Activated CD4-positive, alpha-beta memory T cell treated with anti-CD3 and anti-CD28 coated beads for 36 hours (primary cell): ENCODE measurements at places on chromosomes 2 and 18. TPM values are rescaled to one million over a fixed set of nuclear protein-coding genes. Genes with fewer than 3 reads are reported as not detected.

Gene C2orf80
- total RNA-seq: not detected

Gene HOXD13
- total RNA-seq: not detected

Gene ACVR2A
- total RNA-seq: 3.5 TPM

Gene INHBB
- total RNA-seq: not detected

Gene UGT1A6
- not detected for total RNA-seq

Gene ANKRD62
- not detected for total RNA-seq

Gene THADA
- 46.6 TPM for total RNA-seq

Gene AGPS
- total RNA-seq: 53.0 TPM

Gene GCKR
- total RNA-seq: not detected

Gene GPBAR1
- 0.19 TPM for total RNA-seq

Gene ARHGAP15
- 70.2 TPM for total RNA-seq

Gene FEV
- not detected for total RNA-seq

Gene BIN1
- 55.4 TPM for total RNA-seq

Gene LYPD6
- not detected for total RNA-seq

Gene MARCO
- total RNA-seq: not detected

Gene LBX2
- 0.63 TPM for total RNA-seq

Gene FSHR
- not detected for total RNA-seq

Gene CD28
- 279 TPM for total RNA-seq

Gene CBLN2
- not detected for total RNA-seq

Gene GNLY
- 21.5 TPM for total RNA-seq

Gene LOXHD1
- total RNA-seq: 0.05 TPM

Gene SAG
- total RNA-seq: 1.3 TPM

Gene DSG4
- not detected for total RNA-seq

Gene NOSTRIN
- not detected for total RNA-seq

Gene MC5R
- not detected for total RNA-seq

Gene MTLN
- 78.8 TPM for total RNA-seq

Gene LDAH
- 38.7 TPM for total RNA-seq

Gene UCN
- total RNA-seq: 1.8 TPM
